Activated CD4-positive, alpha-beta T cell treated with anti-CD3 and anti-CD28 coated beads, Interleukin-2, amount 10 ng/mL, durations not matched to agents 24 days and 14 days (primary cell): ENCODE measurements at places on chromosomes 7 and 10. TPM values are rescaled to one million over a fixed set of nuclear protein-coding genes. Genes with fewer than 3 reads are reported as not detected.

Gene SMO
- total RNA-seq: 0.28 and 0.37 TPM in 2 replicates

DNA sequence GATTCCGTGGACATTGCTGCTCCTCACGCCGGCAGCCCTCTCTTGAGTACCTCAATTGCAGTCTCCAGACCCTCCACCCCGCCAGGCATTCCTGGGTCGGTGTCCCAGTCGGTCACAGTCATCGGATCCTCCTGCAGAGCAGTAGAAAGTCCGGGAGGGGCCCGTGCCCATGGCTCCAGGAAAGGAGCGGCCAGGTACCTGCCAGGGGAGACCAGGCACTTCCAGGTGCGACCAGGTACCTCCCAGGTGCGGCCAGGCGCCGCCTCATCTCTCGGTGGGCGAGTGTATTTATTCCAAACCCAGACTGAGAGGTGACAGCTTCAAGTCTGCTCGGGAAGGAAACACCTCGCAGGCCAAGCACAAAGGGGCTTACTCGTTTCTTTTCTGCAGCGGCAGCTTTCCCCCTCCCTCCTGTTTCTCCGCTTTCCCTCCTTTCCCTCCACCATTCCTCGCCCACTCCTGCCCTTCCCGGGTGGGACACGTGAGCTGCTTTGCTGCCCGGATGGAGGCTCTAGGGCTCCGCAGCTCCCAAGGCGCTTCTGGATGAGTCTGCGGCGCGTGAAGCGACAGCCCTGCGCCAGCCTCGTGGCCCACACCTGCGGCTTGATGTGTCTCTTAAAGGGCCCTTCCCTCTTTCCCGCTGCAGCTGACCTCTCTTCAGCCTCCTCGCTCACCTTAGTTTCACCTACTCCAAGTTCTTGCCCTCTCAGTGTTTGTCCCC, 39.4 kb upstream of the AGK start:
- peaks cover 11% of the 10 kb centered on the region for H3K4me1 ChIP-seq
- H3K4me3 ChIP-seq: peak overlapping the region; percentile 72
- peak; percentile 59 for DNase-seq
- no peak overlapping the region for H3K27ac ChIP-seq
- peaks cover 65% of the 10 kb centered on the region for H3K27me3 ChIP-seq

Gene CRTAC1
- total RNA-seq: not detected in 2 replicates

Gene PNLIPRP2
- not detected in 2 replicates for total RNA-seq

Gene CALHM3
- total RNA-seq: not detected in 2 replicates

DNA sequence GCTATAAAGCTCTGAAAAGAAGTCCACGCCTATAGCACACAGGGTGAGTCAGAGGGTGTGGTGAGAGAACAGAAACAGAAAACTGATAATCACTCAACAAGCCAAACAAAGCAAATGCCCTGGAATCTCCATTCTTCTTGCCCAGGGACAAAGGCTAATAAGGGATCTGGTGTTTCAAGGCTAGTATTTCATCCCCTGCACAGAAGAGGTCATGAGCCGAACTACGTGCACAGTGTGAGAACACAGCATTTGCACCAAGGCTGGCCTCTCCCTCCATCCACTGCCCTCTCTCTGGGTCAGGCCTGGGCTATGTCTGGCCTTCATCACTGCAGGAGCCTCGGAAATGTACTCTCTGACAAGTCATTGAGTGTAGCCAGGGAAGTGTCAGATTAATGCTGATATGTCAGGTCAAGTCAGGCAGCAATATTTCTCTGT, 42.7 kb downstream of the PRR15 start:
- DNase-seq: peak; percentile 27
- H3K36me3 ChIP-seq: no peaks in the 10 kb centered on the region

Gene CDCA7L
- 111 and 114 TPM in 2 replicates for total RNA-seq

Gene ITGA8
- total RNA-seq: not detected in 2 replicates

Gene OR6V1
- not detected in 2 replicates for total RNA-seq

Gene TRIM73
- total RNA-seq: 3.8 and 5.8 TPM in 2 replicates

GRCh38 chr7:106031300-106032035, 68.4 kb downstream of the CDHR3 start:
- DNase-seq: no peak
- no peak overlapping the region for H3K27ac ChIP-seq
- H3K4me3 ChIP-seq: no peak overlapping the region
- H3K27me3 ChIP-seq: peaks cover 22% of the 10 kb centered on the region

- H3K4me1 ChIP-seq: no peaks in the 10 kb centered on the region
- no peak overlapping the region for H3K27ac ChIP-seq
- DNase-seq: no peak
- H3K27me3 ChIP-seq: no peaks in the 10 kb centered on the region
These were observed 572.6 kb downstream of the IPMK start for GRCh38 chr10:57694956-57695608.

- no peaks in the 10 kb centered on the region for H3K4me1 ChIP-seq
- DNase-seq: no peak
- no peak overlapping the region for H3K4me3 ChIP-seq
- no peak overlapping the region for H3K27ac ChIP-seq
- H3K27me3 ChIP-seq: no peaks in the 10 kb centered on the region
These were observed 73.5 kb downstream of the DNAJB9 start for GRCh38 chr7:108643136-108643535.

Gene EGFR
- not detected in 2 replicates for total RNA-seq

Gene CYCS
- total RNA-seq: 280 and 290 TPM in 2 replicates

Gene ARMC3
- not detected in 2 replicates for total RNA-seq

Gene LZTS2
- 21.8 and 22.7 TPM in 2 replicates for total RNA-seq

Gene TAS2R3
- 1.2 and 2.2 TPM in 2 replicates for total RNA-seq

Gene OR2A42
- not detected in 2 replicates for total RNA-seq

Gene COX19
- total RNA-seq: 15.3 and 22.4 TPM in 2 replicates

DNA sequence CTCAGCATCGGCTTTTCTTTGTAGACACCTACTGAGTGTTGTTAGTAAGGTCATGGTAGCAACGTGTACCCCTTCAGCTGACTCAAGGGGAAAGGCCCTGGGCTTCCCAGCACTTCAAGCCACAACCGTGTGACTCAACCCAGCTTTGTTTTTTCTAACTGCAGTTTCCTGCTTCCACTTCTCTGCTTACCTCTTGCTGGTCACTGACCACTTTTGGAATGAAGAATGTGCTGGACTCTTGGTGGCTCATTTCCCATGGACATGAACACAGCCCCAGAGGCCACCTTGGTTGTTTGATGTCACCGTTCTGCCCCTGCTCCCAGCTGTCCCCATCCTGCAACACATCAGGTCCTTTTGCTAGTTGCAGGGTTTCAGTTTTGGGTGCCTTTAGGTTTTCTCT, 69.5 kb upstream of the ZNF438 start:
- peak; percentile 89 for DNase-seq
- H3K27me3 ChIP-seq: no peaks in the 10 kb centered on the region
- no peaks in the 10 kb centered on the region for H3K36me3 ChIP-seq

DNA sequence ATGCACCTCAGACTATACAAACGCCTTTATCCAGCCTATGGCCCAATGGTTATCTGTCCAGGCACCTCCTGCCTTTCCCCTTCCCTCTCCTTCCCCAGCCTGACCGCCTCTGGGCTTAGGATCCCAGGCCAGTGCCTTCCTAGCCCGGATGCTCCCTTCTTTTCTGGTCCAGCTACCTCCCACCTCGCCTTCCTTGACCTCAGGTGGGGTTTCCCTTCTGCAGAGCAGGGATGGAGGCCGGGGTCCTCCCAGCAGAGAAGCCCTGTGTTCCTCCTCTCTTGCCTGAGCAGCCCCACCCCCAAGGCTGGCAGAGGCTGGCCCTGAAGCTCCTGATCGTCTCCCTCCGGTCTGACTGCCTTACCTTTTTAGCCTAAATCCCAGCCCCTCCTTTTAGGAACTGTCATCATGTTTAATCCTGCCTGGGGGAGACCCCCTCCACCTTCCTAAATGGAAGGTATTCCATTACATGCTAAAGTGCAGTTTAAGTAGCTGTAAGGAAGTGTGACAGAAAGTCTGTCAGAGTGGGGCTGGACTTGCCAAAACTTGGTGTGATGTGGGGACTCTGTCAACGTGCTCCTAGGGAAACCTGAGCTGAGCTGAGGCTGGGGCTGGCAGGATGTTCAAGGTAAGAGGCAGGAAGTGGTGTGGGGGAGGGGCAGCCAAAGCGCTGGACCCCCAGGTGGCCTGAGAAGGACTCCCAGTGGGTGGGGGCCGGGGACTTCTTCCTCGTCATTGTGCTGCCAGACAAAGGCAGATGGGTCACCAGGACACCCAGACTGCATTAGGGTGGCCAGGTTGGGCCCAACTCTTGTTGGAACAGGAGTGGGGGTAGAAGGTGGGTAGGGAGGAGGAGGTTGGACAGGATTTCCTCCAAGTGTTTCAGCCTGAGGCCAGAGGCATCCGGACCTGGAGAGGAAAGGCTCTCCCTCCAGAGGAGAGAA, 39.5 kb downstream of the LBX1 start:
- H3K4me3 ChIP-seq: no peak overlapping the region
- no peaks in the 10 kb centered on the region for H3K36me3 ChIP-seq
- no peaks in the 10 kb centered on the region for H3K4me1 ChIP-seq

- no peak overlapping the region for H3K4me3 ChIP-seq
- no peak for DNase-seq
- no peaks in the 10 kb centered on the region for H3K36me3 ChIP-seq
These were observed 19.9 kb upstream of the INSYN2A start for GRCh38 chr10:127216274-127216673.

GRCh38 chr10:33335801-33336581, 1.5 kb upstream of the NRP1 start:
- H3K36me3 ChIP-seq: no peaks in the 10 kb centered on the region
- DNase-seq: peak; percentile 55
- H3K27ac ChIP-seq: no peak overlapping the region
- peak overlapping the region; percentile 55 for H3K4me3 ChIP-seq
